ENCODE measurements at places on chromosomes 3 and 15. TPM values are rescaled to one million over a fixed set of nuclear protein-coding genes. Genes with fewer than 3 reads are reported as not detected.

- no peak for DNase-seq
- no peak overlapping the region for H3K27ac ChIP-seq
- no peaks in the 10 kb centered on the region for H3K36me3 ChIP-seq
- no peaks in the 10 kb centered on the region for H3K27me3 ChIP-seq
These were observed 38.9 kb downstream of the MDFIC2 start for GRCh38 chr3:70273492-70273891.

Gene CHRNA7
- total RNA-seq, result 6.3 TPM

Gene CAMKV
- total RNA-seq, result not detected

Gene CNTN3
- 2.7 TPM for total RNA-seq
